ENCODE measurements at places on chromosomes 12 and 14.

DNA sequence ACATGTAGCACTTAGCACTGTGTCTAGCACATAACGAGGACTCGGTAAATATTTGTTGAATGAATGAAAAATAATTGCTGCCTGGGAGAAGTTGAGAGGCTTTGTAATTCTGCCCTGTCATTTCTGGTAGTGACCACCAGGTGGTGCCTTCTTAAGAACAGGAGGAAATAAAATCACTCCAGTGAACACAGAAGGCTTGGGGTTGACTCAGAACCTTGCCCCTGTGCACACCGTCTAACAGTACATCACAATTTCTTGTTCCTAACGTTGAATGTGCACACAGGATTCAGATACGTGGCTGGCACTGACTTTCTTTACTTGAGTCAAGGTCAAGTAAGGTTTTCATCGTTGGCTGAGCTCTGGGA is 91.8 kb downstream of the RGS6 start:
- DNase-seq, result peak; percentile 40

DNA sequence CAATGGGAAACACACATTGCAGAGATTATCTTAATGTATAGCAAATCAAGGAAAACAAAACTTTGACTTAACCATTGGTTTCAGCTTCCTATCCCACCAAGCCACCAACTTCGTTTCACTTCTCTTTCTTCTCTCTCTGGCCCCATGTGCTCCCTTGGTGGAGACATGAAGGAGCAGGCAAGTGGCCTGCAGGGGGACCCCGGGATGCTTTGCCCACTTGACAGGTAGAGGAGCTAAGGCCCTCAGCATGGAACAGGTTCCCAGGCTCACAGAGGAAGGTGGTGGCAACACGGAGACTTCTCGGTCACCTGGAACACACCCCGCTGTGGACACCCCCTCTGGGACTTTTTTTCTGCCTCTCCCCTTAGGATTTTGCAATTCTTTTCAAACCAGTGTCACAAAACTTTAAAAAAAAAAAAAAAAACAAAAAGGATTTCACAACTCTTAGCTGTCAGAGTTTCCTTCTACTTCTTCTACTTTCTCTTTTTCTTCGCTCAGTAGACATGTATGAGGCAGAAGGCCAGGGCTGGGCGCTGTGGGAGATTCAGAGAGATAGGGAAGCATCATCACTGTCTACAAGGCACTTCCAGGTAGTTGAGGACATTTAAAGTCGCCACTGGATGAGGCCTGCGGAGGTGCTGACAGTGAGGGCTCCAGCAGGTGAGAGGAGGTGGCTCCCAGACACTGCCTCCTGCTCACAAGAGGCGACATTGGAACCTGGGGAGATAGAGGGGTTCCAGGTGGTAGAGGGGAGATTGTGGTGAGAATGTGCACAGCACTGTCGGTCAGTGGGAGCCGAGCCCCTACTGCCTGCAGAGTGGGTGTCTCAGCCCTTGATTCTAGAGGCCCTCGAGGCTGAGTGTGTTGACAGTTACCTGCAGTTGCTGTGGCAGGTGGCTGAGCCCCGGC is 119.6 kb downstream of the GCH1 start:
- peak; percentile 74 for DNase-seq

DNA sequence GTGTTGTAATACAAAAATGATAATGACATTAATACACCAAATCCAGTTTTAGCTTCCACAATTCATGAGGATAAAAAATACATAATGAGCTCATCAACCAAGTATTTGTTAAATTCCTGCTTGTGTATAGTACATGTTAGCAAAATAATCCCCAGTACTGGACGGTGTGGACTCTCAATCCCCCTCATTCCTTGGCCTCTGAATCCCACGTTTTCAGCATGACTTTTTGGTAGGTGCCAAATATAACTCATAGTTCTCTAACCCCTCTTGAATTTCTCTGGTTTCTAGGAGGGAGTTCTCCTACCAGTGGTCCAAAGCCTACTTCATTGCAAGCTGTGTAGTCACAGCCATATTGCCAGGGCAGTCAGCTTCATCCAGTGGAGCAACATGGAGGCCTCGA is 41.4 kb upstream of the EPS8 start:
- no peak for DNase-seq

GRCh38 chr12:61869796-61870195 is 390.4 kb upstream of the USP15 start:
- no peak for DNase-seq

GRCh38 chr12:88418856-88419497 is 161.3 kb downstream of the KITLG start:
- DNase-seq, result no peak

DNA sequence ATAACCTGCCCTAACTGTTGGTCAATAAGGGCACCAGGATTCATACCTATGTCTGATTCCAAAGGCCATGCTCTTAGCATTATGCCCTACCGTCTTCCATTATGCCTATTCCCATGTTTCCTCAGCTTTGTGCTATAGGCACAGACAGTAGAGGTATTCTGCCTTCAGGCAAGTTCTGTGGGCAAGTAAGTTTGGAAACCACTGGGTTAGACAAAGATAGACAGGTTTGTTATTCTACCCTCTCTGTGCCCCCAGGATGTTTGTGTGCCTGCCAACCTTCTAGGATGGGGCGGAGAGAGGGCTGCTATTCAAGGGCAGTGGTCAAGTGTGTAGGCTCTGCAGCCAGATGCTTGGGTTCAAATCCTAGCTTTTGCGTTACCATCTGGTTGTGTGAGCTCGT is 4.6 kb downstream of the RAPGEF3 start:
- DNase-seq, result no peak

- DNase-seq, result peak; percentile 31
Measured at GRCh38 chr12:51329742-51330141, 5.8 kb upstream of the BIN2 start.

GRCh38 chr14:22320362-22320750 is 268.7 kb downstream of the DAD1 start:
- no peak for DNase-seq

DNA sequence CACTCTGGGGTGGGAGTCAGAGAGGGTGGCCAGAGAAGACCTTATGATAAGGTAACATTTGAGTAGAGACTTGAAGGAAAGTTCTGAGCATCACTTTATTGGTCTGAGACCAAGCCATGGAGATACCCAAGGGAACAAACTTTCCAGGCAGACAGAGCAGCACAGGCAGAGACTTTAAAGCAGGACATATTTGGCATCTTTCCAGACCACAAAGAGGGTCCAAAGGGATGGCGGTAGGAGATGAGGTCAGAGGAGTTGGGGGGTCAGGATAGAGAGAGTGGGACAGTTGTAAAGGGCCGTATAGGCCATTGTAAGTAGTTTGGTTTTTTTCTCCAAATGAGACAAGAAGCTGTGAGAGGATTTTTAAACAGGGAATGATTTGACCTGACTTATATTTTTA is 344.4 kb downstream of the SEC23A start:
- DNase-seq, result no peak

DNA sequence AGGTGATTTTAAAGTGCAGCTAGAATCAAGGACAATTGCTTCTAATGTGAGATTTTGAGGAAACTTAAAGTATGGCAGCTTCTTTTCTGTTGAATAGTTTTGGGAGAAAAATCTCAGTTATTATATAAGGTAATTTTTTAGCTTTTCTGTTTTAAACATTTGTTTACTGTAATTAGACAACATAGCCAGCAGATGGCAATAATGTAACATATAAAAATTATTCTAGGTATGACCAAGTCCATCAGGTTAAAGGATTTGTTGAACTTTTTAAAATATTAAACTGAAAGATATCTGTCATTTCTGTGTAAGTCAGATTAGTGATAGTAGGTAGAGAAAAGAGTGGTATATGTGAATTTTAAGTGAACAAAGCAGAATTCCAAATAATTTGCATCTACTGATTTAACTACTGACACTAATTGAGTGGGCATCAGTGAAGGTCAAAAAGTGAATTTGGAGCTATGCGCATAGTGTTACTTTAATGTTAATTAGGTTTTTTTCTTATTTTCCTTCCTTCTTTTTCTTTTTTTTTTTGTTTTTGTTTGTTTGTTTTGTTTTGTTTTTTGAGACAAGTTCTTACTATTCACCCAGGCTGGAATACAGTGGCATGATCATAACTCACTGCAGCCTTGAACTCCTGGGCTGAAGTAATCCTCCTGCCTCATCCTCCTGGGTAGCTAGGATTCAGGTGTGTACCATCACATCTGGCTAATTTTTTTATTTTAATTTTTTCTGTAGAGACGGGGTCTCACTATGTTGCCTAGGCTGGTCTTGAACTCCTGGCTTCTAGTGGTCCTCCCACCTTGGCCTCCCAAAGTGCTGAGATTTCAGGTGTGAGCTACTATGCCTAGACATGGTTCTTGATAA is 18.6 kb downstream of the PRORP start:
- DNase-seq, result no peak

GRCh38 chr14:21014761-21015190 is 10.1 kb downstream of the NDRG2 start:
- peak; percentile 70 for DNase-seq

DNA sequence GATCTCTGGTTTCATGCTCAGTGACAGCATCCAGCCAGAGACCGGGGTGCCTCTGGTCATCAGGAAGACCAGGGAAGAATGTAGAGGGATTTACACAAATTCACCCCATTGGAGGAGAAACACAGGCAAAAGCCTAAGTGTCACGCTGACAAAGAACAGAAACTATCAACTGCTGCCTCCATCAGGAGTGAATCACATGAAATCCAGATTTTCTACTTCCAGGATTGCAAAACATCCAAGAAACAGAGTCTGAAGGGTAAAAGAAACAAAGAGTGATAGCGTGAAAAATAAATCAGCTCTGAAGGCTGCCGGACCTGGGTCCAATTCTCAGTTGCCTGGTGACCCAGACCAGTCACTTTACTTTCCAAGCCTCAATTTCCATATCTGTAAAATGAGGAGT is 136.1 kb upstream of the MAP1LC3B2 start:
- no peak for DNase-seq

DNA sequence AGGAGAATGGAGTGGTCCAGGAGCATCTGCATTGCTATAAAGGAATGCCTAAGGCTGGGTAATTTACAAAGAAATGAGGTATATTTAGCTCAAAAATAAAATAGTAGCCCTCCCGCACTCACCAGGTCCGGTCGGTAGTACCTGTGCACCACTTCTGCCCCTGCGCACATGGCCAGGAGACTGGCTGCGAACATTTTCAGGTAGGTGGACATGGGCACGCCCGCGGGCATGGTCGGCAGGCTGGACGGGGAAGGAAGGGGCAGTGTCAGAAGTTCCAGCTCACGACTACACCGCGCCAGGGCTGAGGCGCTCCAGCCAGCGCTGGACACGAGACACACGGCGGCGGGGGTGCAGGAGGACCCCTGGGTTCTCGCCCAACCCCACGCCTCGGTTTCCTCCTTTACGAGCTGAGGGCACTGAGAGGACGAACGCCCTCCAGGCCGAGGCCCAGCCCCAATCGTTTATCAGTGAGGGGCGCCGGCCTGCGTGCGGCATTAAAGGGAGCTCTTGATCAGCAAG is 9.1 kb upstream of the TDG start:
- DNase-seq, result no peak

DNA sequence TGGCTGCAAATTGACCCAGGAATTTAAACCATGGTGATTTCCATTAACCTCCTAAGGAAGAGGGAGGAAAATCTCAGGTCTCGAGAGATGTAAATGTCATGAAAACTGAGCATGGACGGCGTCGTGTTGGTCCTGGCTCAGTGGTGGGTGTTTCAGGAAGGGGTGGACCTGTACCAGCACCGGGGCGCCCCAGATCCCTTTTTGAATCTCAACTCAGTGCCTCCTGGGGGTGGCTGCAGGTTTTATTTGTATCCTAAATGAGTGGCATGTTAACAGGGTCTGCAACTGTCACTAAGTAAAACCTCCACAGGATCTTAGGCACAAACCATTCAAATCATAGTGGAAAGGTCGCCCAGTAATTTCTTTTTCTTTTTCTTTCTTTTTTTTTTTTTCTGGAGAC is 101.3 kb downstream of the ASCL4 start:
- DNase-seq, result no peak

DNA sequence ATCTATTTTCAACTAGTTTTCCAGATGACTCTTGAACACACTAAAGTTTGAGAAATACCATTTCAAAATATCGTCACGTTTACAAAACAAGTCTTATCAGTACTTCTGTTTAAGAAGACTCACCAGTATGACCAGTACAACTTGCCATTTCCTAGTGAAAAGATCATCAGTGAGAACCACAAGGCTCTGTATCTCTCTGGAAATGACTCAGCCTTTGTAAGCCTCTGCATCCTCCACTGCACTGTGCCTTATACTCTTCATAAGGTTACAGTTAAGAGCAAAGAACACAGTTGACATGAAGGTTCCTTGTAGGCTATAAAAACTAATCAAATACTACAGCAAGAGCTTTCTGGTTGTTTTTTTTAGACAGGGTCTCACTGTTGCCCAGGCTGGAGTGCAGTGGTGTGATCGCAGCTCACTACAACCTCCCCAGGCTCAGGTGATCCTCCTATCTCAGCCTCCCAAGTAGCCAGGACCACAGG is 5.7 kb upstream of the VTI1B start:
- DNase-seq, result peak; percentile 84

- DNase-seq, result no peak
Measured at GRCh38 chr14:87483271-87484260, 509.4 kb downstream of the GALC start.

All from GM20000 (cell line).